ENCODE measurements at places on chromosomes 13 and 19.

DNA sequence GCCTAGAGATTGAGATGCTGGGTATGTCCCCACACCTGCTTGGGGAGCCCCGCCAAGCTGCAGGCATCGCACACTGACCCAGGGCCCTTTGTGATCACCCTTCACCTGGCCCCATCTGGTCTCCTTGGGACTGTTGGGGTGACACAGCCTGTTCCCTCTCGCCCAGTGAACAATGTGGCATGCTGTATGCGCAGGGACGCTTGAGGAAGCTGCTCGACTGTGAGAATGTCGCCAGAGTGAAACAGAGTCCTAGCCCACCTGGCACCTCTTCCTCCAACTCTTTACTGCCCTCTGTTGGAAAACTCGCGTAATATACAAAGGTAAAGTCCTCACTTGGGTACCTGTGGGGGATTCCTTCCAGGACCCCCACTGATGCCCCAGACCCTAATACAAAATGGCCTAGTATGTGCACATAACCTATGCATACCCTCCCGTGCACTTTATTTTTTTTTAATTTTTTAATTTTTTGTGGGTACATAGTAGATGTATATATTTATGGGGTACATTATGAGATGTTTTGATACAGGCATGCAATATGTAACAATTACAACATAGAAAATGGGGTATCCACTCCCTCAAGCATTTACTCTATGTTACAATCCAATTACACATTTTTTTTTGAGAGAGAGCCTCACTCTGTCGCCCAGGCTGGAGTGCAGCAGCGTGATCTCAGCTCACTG, 9.0 kb downstream of the BLOC1S3 start:
- DNase-seq = peak; percentile 57

DNA sequence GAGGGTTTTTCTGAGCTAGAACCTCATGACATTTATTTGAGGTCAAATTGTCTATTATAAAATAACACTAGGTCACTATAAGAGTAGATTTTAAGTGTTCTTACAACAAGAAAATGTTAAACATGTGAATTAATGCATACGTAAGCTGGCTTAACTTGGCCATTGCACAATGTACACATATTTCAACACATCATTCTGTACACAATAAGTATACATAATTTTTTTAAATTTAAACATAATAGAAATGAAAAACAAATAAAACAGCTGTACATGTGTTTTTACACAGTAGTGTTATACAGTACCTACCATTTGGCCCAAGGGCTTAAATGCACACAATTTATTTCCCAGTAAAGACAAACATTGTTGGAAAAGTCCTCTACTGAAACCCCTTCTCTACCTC, 269.9 kb downstream of the DACH1 start:
- no peak for DNase-seq

DNA sequence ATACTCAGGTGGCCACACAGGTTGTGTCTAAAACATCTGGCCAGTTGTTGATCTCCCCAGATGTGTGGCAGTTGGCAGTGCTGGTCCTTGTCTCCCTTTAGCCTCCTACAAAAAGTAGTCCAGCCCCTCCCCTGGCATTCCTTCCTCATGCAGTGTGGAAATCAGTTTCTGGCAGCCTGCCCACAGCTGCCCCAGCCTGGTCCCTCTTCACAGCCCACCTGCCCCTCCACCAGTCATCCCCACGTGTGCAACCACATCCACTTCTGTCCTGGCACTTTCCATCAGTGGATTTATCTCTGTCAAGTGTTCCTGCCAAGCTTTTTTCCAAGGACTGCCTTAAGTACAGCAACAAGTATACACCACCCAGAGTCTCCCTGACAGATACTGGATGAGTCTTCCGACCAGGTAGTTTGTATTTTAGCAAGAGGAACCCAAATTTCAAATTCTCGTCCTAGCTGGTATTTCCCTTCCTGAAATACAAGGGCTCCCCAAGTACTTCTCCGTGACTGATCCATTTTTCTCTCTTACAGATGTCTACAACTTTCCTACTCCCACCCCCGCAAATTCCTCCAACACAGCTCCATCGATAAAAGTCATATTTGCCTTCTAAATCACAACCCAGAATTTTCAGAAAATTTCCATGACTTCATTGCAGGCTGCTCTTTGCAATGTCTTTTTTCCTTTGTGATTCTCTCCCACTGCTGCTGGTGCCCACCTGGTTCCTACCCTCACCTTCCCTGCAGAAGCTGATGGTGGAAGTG, 313.5 kb downstream of the FOXO1 start:
- DNase-seq = no peak

DNA sequence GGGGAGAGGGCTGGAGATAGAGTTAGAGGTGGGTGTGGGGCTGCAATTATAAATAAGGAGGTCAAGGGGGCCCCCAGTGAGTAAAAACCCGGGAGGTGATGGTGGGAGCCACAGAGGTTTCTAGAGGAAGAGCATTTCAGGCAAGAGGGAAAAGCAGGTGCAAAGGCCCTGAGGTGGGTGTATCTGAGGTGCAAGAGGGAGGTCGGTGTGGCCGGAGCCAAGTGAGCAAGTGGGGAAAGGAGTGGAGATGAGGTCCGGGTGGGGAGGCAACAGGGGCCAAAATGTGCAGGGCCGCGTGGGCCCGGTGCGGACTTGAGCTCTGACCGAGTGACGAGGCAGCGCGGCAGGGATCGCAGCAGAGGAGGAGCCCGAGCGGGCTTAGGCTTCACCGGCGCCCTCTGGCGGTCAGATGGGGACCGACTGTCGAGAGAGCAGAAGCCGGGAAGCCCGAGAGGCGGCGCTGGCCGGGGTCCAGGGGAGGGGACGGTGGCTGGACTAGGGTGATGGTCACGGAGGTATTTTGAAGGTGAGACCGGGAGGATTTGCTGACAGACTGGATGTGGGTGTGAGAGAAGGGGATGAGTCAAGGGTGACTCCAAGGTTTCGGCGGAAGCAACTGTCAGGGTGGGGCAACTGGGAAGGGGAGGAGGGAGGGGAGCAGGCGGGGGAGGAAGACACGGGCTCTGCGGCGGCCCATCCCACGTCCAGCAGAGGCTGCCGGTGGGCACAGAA, 17.7 kb upstream of the SPACA4 start:
- peak; percentile 77 for DNase-seq

DNA sequence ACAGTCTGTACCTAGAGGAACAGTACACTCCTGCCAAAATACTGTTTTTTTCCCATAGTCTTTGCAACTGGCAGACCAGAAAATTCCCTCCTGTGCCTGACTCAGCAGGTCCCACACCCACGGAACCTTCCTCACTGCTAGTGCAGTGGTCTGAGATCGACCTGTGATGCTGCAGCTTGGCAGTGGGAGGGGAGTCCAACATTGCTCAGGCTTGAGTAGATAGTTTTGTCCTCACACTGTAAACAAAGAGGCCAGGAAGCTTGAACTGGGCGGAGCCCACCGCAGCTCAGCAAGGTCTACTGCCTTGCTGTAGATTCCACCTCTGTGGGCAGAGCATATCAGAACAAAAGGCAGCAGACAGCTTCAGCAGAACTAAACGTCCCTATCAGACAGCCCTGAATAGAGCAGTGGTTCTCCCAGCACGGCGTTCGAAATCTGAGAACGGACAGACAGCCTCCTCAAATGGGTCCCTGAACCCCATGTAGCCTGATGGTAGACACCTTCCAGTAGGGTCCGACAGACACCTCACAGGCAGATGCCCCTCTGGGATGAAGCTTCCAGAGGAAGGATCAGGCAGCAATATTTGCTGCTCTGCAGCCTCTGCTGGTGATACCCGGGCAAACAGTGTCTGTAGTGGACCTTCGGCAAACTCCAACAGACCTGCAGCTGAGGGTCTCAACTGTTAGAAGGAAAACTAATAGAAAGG, 92.7 kb downstream of the SUCLA2 start:
- no peak for DNase-seq

DNA sequence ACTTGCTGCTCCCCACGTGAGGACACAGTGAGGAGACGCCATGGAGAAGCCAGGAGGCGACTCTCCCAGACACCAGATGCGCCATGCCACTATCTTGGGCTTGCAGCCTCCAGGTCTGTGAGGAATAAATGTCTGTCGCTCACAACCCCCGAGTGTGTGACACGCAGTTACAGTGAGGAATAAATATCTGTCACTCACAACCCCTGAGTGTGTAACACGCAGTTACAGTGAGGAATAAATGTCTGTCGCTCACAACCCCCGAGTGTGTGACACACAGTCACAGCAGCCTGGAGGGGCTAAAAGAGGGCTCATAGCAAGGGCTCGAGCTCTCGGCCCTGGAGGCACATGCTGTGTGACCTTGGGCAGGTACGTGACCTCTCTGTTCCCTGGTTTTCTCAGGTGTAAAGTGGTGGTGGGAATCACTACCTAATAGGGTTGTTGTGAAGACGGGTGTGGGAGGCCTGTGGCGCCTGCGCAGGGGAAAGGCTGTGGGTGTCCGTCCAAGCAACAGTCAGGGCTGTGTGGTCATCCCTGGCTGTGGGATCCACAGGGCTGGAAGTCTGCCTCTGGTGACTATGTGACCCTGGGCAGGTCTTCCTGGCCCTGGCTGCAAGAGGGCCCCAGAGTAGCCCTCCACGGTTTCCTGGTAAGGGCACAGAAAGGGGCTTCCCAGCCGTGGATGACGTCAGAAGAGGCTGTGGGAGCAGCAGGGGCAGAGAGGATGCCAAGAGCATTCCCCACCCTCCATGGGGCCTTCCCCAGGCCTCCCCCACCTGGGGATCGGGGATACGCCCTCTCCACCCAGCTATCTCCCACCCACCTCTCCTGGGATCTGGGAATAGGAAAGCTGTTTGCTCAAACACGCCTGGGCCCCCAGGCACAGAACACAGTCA, 77.7 kb downstream of the C1QTNF9 start:
- DNase-seq = no peak

DNA sequence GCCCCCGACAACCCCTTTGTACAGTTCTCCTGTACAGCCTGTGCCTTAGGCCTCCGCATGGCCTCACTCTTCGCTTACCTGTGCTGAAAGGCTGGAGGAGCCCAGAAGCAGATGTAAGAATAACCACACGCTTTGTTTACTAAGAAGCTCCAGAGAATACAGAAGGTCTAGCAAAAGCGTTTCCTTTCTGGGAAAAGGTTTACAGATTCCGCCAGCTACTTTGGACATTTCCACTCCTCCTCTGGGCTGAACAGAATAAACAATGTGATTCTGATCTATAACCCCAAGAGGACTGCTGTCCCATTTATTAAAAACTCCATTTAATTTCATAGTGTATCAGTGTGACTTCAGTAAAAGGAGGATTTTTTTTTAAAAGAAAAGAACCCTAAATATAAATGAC, 339.2 kb downstream of the DNAJC15 start:
- no peak for DNase-seq

- DNase-seq = no peak
Observed at GRCh38 chr13:45142440-45143345, 22.4 kb downstream of the GTF2F2 start.

- peak; percentile 51 for DNase-seq
Observed at GRCh38 chr19:54616821-54617560, 13.3 kb upstream of the LILRB1 start.

GRCh38 chr13:27370305-27370872, 54.0 kb upstream of the GTF3A start:
- DNase-seq = no peak

GRCh38 chr13:77429320-77430142, 102.6 kb upstream of the MYCBP2 start:
- DNase-seq = peak; percentile 63

- no peak for DNase-seq
Observed at GRCh38 chr19:42140125-42140754, 8.0 kb upstream of the POU2F2 start.

DNA sequence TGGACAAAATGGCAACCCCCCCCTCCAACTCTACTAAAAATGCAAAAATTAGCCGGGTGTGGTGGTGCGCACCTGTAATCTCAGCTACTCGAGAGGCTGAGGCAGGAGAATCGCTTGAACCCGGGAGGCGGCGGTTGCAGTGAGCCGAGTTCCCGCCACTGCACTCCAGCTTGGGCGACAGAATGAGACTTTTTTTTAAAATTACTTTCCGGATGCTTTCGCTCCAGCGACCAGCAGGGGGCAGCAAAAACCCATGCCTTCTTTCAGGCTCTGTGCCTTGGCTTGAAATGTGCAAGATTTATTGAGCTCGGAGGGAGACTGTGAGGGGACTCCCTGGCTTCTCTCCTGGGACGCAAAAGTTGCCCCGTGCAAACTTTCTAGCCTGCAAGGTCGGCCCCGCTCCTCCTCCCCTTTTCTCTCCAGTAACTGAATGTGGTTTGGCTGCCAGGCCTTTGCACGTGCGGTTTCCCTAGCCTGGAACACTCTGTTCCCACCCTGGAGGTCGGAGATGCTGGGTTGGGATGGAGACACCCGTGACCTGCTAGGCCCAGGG, 61.4 kb upstream of the NFIC start:
- peak; percentile 59 for DNase-seq

- DNase-seq = no peak
Observed at GRCh38 chr19:44792281-44792680, 14.6 kb downstream of the CBLC start.

- DNase-seq = no peak
Observed at GRCh38 chr19:28168557-28168956, 1044.4 kb downstream of the UQCRFS1 start.

- DNase-seq = peak; percentile 22
Observed at GRCh38 chr19:45137179-45137761, 23.5 kb downstream of the NKPD1 start.

GRCh38 chr19:5578097-5578846, 10.5 kb upstream of the TINCR start:
- peak; percentile 60 for DNase-seq

DNA sequence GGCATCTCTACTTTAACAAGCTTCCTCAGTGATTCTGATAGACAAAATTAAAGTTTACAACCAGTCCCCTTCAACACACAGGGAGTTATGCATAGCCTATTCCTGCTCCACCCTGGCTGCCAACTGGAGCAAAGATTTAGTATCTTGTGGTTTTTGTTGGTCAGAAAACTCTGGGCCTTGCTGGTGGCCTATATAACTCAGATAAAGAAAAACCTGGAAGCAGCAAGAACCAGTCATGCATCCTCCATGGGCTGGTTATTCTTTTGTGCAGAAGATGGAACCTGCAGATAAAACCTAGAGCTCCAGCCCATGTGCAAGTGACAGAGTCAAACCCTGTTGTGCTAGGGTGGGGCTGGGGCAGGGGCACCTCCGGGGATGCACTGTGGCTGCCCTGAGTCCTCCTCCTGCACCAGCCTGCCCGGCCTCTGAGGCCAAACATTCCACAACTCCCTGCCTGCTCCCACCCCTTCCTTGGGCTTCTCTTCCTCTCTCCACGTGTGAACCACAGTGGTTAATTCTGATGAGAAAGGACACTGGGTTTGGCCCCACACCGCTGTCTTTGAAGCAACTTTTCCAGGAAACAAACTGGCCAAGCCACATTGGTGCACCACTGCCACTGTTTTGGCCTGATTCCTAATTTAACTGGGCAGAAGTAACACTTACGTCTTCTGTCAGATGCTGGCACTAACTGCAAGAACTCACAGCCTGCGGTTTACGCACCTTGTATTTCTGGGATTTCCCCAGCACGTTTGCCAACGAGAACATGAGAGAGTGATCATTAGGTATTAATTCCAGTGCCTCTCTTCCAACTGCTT, 23.3 kb upstream of the GGACT start:
- DNase-seq = no peak

GRCh38 chr19:45142726-45143110, 18.1 kb downstream of the NKPD1 start:
- DNase-seq = no peak

DNA sequence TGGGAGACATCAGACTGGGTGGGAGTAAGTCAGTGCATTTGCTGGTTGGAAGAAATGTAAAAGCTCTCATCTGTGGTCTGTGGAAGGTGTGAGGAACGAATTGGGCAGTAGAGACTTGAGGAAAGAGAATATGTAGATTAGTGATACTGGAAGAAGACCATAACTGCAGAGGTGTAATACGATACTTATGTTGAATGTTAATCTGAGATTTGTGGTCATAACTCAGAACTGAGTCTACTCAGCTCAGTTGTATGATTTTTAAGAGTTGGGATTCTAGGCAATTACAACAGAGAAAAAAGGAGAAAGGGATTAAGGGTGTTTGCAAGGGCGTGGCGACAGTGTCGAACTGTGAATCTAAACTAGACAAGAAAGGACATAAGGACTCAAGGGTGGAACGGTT, 3.2 kb upstream of the IL17D start:
- DNase-seq = no peak
